Stomach (tissue), 19 donors: ENCODE measurements at places on chromosomes 12 and 14. TPM values are rescaled to one million over a fixed set of nuclear protein-coding genes. Genes with fewer than 3 reads are reported as not detected.

- H3K27ac ChIP-seq: no peak overlapping the region
- no peaks in the 10 kb centered on the region for H3K27me3 ChIP-seq
- H3K36me3 ChIP-seq: no peaks in the 10 kb centered on the region
Measured at GRCh38 chr12:12007001-12007712, 63.6 kb upstream of the BCL2L14 start.

Gene ASPG
- 1.7 TPM for total RNA-seq

Gene CCDC196
- total RNA-seq: not detected

- H3K4me1 ChIP-seq: peaks cover 22% of the 10 kb centered on the region
- H3K4me3 ChIP-seq: no peak overlapping the region
- no peak overlapping the region for H3K27ac ChIP-seq
- no peak for DNase-seq
Measured at GRCh38 chr12:43291516-43291915, 260.5 kb downstream of the ADAMTS20 start.

GRCh38 chr14:100062590-100062989, 2.6 kb upstream of the EVL start:
- no peak overlapping the region for H3K4me3 ChIP-seq
- no peaks in the 10 kb centered on the region for H3K36me3 ChIP-seq
- no peak for DNase-seq

Gene LRFN5
- total RNA-seq: not detected

GRCh38 chr14:96580566-96580965, 78.4 kb downstream of the PAPOLA start:
- no peak for DNase-seq
- H3K36me3 ChIP-seq: no peaks in the 10 kb centered on the region
- no peak overlapping the region for H3K27ac ChIP-seq
- no peaks in the 10 kb centered on the region for H3K4me1 ChIP-seq

Gene RTN1
- 0.89 TPM for total RNA-seq

GRCh38 chr12:52590021-52590420, 11.2 kb downstream of the KRT72 start:
- H3K4me3 ChIP-seq: no peak overlapping the region
- no peak for DNase-seq
- H3K27ac ChIP-seq: no peak overlapping the region
- H3K4me1 ChIP-seq: no peaks in the 10 kb centered on the region

Gene KRR1
- 21.0 TPM for total RNA-seq
